ENCODE measurements at places on chromosomes 7 and 10.
A peak's percentile ranks its signal among the peaks of the same experiment; 100 is the strongest.

- no peak for DNase-seq
Observed at GRCh38 chr10:29709484-29710002, 74.8 kb upstream of the SVIL start.

GRCh38 chr10:126001576-126001975 lies 105.2 kb downstream of the FANK1 start:
- no peak for DNase-seq

DNA sequence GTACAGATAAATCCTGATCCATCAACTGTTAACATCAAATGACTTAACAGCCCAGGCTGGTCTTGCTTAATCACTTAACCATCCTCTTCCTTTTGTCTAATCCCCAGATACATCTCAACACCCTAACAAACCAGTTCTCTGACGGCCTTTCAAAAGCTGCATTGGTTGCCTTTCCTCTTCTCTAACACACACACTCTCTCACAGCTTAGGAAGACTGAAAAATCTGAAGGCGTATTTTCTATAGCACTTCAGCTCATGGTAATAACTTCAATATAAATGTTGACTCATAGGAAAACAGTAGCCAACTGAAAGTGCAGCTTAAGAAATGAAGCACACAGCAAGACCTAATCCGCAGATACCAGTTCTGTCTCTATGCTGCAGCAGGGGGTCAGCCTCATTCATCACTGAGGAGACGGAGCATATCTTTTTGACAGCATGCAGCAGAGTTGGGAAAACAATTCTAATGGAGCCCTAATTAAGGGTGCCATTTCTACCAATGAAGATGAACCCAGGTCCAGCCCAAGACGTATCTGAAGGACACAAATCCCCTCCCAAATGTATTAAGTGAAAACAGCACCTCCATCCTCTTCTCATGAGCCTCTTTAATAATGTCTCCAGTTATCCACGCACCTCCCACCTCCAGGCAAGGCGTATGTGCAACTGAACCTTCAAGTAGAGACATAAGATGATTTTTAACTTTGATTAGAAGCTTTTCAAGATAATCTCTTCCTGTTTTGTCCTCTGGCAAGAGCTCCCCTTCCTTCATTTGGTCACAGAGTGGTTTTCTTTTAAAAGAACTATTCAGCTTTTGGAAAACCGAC lies 211.7 kb upstream of the NFE2L3 start:
- DNase-seq = no peak

DNA sequence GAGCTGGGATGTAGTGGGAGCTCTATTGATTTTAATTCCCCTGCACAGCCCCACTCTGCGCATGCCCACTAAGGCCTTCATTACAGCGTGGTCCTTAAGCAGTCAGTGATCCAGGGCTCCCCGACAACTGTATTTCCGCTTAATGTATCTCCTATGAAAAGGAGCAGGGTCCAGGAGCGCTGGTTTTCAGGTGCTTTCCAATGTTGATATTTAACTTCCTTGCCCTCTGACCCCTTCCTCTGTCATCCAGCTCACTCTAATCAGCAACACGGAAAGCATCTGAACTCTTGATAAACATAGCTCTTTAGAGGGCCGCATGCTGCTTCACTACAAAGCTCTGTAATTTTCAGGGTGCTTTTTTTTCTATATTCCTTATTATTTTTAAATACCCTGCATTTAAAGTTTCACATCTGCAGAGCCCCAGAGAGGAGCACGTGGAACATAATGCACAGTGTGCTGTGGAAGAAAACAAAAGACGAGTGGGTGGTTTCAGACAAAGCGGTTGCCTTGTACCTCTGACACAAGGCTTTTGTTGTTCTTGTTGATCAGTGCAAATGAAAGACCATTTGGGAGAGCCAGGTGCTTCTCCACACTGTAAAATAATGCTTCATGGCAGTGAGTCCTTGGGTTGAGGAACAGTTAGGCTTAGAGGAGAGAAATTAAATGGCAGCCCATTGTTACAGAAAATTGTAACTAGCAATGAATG lies 465.9 kb upstream of the CELF2 start:
- DNase-seq = no peak

DNA sequence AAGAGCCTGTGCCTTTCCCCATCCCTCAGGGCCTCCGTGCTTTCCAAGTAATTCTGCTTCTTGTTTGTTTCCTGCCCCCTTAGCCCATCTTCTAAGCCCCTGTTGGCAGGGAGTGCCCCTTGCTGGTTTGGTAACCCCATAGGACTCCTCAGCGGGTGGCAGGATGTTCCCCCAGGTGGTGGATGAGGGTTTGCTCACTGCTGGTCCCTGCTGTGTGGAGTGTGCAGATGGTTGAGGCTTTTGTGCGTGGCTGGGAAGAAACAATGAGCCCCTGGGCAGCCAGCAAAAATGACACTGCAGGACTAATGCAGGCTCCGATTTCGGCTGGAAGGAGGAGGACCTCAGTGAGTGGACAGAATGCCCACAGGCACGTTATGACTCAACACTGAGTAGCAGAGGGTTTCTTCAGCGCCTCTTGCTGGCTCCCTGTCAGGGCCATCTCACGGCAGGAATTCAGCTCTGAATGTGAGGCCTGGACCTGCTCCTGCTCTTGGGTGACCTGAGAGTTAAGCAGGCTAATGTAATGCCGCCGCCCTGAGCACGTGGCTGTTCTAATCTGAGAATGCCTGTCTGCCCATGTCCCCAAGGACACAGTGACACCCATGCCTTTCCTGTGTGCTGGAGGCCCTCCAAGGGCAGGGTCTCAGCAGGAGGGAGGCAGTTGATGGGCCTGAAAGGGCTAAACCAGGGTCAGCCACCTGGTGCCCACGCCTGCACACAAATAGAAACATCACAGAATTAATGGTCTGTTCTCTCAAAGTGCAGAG lies 16.6 kb downstream of the BAG3 start:
- peak; percentile 8 for DNase-seq

DNA sequence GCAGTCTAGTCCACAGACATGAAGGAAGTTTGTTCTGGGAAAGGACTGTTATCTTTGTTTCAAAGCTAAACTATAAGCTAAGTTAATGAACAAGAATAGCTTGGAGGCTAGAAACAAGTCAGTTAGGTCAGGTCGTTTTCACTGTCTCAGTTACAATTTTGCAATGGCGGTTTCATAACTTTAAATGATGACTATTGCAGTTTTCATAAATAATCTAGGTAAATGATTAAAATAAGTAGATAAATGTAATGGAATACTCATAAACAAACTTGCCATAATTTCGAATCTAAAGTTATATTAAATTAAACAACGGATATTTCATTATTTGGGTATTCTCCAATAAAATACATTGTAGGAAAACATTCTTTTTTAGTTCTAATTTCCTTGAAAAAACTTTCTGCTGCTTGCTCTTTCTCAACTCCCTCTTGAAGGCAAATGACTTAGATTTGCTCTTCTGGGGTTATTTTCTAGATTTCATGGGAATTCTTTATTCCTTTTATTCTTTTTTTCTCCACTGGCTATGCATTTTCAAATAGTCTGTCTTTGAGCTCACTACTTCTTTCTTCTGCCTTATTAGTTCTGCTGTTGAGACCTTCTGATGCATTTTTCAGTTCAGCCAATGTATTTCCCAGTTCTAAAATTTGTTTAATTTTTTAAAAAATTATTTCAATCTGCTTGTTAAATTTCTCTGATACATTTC lies 103.8 kb upstream of the APBB1IP start:
- DNase-seq = no peak

DNA sequence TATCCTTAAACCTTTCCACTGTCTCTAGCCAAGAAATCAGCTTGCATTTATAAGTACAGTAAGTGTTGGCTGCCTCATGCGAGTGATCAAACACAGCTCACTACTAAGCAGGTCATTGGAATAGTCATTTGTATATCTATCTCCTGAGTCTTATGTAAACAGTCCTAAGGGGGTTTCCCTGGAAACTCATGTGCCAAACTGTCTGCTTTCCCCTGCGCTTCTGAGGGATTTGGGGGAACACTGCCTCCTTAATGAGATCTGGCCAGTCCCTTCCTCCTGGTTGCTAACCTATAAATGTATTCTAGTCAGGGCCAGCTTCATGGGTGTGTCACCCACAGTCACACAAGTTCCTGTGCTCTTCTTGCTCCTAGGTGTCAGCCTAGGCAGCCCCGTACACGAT lies 133.1 kb downstream of the CD36 start:
- DNase-seq = no peak

DNA sequence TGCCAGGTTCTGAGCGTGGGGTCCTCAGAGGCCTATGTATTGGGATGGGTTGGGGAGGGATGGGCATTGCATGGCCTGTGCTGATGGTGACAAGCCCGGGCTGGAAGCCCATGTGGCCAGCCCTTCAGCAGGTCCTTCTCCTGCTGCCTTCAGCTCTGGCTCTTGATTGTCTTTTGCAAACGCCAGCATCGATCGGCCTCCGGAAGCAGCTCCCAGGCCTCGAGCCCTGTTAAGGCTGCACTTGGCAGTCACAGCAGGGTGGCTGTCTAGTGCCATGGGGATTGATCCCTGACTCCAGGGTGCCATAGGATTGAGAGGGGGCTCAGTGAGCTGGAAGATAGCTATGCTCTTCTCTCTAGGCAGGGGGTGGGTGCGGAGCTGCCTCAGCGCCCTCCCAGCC lies 51.4 kb downstream of the CDH23 start:
- no peak for DNase-seq

DNA sequence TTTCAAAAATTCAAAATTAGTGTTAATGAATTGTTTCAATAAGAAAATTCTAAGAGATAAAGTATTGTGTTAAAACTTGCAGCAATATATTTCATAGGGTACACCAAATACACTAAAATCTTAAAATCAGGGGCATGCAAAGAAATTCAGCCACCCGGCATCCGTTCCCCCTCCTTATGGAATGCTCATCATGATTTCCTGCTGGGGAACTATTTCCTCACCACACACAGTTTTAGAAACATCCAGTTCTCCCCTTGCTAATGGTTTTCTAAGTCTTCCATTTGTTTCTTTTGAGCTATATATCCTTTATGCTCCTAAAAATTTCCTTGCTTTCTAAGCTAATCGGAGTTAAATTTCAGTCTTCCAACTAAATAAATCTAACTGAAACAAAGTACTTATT lies 60.7 kb downstream of the CHCHD3 start:
- DNase-seq = no peak

DNA sequence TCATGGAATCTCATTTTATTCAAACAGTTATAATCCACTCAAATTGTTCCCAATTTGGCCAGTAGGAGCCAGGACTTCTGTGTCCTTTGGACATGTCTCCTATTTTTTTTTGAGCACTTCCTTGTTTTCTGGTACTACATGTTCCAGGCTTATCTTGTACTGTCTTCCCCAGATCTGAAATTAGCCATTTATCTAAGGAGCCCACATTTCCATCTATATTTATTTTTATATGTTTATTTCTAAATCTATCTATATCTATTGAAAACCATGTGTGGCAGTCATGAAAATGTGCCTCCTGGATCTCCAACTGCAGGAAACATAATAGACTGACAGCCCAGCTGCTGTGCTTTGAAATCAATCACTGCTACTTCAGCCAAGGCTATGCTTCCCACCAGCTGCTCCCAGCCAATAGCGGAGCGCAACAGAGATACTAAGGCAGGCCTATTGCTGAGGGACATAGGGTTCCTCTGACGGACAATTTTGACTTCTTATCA lies 147.1 kb downstream of the LRRC4 start:
- DNase-seq = no peak

DNA sequence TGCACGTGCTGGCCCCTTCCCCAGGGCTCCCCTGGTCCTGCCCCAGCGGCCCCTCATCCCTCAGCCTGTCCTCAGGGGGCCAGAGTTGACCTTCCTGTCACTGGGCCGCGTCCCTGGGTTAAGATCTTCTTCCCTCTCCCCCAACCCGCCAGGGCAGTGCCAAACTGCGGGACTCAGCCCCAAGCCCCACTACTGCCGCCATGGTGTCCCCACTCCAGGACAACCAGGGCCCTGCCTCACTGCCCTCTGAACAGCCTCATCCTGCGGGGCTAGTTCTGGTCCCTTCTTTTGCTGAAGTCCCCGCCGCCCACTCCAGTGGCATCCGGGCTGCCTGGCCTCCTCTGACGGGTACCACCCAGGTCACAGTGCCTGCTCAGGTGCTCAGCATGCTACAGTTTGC lies 37.5 kb downstream of the UNCX start:
- no peak for DNase-seq

DNA sequence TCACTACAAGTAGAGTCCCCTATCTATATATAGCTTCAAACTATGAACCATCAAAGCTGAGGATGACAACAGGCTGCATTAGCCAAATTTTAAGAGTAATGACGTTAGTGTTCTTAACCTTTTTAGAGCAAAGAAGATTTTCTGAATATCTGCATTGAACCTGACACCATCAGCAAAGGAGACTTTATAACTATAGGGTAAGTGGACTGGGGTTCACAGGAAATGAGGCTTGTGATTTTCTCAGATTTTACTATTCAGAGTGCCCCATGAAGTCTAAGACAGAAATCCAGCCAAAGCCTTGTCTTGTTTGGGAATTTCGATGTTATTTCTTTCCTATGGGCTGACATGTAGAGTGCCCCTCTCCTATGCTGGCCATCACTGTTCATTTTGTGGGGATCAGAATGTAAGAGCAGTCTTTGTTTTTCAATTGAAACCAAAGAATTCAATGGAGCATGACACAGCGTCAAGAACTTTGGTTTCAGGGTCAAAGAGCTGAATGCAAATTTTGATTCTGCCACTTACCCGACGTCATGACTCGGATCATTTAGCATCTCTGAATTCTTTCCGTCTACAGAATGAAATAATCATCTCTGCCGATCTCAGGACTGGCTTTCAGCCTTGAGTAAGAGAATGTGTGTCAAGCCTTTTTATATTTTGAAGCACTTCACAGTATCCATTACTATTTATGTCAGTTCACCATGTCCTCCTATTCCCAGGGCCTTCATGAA lies 52.7 kb downstream of the DENND11 start:
- DNase-seq = no peak

- no peak for DNase-seq
Observed at GRCh38 chr7:98640375-98640774, 23.3 kb downstream of the NPTX2 start.

GRCh38 chr7:1579481-1580421 lies 9.9 kb upstream of the PSMG3 start:
- peak; percentile 60 for DNase-seq

GRCh38 chr7:130940907-130941306 lies 206.9 kb upstream of the KLF14 start:
- no peak for DNase-seq

DNA sequence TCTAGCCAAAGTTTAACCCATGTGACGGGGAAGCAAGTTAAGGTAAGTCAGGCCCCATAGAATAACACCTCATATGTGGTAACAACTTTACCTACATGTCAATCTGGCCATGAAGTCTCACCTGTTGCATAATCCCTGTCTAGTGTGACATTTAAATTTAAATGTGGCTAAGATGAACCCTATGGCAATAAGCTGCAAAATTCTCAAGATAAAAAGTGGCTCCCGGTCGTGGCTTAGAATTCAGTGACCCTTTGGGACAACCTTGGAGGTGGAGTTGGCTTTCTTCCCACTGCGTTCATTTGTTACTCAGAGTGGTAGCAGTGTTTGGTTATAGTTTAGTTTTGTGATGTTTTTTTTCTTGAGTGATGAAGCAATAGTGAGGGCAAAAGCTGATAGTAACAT lies 90.6 kb downstream of the ARID5B start:
- peak; percentile 33 for DNase-seq

GRCh38 chr7:28687537-28687936 lies 270.6 kb downstream of the TRIL start:
- DNase-seq = peak; percentile 8
